ENCODE measurements at places on chromosomes 5 and 9.

DNA sequence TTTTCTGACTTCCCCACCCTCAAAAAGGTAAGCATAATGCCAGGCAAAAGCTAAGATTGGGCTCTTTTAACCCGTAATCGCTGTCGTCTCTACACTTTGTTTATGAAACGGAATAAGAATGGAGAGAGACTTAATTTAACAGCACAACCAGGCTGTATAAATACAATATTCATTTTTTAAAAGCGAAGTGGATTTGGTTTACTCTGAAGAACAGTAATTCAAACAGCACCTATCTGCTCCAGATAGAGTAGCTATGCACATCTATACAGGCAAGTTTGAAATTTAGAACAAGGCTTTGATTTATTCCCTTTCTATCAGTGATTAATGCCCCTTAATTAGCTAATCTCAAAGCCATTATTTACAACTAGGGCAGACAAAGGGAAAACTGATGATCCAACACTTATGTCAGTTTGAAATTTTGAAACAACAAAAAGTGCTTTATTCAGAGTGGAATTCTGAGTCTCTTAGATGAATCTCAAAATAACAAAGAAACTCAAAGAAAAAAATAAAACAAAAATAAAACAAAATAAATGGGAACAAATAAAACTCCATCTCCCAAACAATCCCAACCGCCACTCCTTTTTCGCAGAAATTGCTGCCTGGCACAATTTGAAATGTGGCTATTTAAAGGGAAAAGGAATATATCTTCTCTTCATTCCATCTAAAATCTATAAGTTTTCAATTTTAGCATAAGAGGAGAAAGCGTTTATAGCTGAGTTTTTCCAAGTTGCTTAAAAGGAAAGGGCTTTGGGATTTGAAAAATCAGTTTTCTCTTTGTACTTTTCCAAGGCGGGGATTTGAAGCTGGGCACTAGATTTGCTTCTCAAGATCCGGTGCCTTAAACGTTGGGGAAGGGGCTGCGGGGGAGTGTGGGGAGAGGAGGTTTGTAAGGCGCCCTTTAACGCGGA is 298.6 kb downstream of the PARP8 start:
- DNase-seq, result no peak

DNA sequence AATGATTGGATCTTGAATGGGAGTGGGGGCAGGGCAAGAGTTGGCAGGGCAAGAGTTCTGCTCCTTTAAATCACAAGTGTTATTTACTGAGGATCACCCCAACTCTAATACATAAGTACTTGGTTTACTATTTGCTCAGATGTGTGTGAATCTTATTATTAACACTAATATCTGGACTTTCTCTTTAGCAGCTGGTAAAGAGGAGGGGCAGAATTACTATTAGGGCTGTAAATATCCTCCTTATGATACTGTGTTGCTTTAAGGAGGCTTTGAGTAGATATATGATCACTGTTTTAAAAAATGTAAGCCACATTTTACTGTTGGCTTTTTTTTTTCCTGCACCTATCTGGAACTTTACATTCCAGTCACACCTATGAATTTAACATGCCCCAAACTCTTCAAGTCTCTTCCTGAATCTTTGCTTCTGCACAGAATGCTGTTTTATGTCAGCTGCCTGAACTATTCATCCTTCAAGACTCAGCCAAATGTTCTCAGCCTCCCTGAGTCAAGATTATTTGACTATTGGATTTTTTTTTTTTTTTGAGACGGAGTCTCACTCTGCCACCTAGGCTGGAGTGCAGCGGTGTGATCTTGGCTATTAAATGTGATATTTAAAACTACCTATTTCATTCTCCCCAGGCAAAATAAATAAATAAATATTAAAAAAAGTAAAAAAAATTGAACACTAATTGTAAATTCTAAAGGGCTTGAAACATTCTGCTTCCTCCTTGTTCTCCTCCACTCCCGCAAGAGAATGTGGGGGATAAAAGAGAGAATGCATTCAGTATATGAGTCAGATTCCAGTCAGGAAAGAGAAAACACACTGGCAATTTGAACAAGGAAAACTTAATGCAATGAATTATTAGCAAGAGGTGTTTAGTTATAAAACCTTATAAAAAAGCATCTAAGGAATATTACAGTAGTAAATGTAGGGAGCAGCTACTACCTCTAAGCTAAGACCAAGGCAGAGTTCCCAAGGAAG is 99.3 kb downstream of the FOCAD start:
- no peak for DNase-seq

- no peak for DNase-seq
Observed at GRCh38 chr9:18371621-18372020, 102.3 kb upstream of the ADAMTSL1 start.

DNA sequence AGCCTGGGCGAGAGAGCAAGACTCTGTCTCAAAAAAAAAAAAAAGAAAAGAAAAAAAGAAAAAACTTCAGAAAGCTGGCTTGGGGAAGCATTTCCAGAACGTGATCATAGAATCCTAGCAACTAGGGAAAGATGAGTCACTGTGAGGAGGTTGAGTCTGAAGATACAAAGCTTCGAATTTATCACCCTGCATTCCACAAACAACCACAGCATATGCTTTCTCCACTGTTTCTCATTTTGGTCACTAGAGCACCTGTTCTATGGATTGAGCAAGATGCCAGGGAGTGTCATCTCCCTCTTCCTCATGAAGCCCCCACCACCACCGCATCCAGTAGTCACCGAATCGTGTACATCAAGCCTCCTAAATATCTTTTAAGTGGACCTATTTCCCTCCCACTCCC is 37.9 kb downstream of the SEMA5A start:
- no peak for DNase-seq

DNA sequence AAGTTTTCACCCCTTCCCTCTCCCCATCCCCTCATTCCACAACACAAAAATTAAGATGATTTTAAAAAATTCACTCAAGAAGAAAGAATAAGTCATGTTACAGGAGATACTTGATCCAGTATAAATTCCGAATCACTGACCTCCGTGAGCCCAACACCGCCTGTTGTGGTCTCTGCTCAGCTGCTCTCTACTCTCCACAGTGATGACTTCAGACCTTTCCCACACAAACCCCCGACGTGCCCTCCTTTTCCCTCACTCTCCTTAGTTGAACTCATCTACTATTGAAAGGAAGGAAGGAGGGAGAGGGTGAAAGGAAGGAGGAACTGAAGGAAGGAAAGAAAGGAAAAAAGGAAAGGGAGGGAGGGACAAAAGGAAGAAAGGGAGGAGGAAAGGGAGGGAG is 55.1 kb downstream of the ZNF354C start:
- DNase-seq, result peak; percentile 26

- DNase-seq, result no peak
Observed at GRCh38 chr5:107428303-107428813, 242.4 kb downstream of the EFNA5 start.

DNA sequence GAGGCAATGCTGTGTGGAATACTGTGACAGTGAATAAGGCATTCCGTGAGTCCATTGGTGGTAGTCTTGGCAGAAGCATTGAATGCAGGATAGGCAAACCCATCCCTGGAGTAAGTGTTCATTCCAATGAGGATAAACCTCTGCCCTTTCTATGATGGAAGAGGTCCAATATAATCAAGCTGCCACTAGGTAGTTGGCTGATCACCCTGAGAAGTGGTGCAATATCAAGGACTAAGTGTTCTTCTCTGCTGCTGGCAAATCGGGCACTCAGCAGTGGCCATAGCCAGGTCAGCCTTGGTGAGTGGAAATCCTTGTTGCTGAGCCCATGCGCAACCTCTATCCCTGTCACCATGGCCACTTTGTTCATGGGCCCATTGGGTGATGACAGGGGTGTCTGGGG is 70.1 kb downstream of the FBXO4 start:
- no peak for DNase-seq

GRCh38 chr5:15007646-15008045 is 136.1 kb upstream of the ANKH start:
- DNase-seq, result no peak

DNA sequence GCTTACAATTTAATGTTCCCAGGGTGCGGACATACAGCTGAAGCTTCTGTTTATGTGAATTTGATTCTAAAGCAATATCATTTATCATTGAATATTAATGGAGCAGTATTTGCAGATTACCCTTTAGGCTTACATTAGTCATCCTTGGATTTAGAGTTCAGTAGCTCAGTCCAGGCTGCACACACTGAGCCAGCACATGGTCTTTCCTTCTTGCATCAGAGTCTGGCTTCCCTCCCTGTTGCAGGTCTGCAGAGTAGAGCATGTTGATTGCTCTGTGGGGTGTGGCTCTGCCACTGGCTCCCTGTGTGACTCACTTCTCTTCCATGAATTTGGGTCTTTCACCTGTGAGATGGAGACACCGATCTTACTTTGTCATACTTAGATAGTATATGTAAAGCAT is 36.8 kb downstream of the NSG2 start:
- no peak for DNase-seq

All from ureter (tissue), 1 donor.